ENCODE measurements at places on chromosomes 1 and 21. TPM values are rescaled to one million over a fixed set of nuclear protein-coding genes. Genes with fewer than 3 reads are reported as not detected.

The ATAD3C gene
- 0.38 TPM for polyA plus RNA-seq

The PYHIN1 gene
- polyA plus RNA-seq, result not detected

The DLGAP3 gene
- polyA plus RNA-seq, result 0.15 TPM

The AGT gene
- polyA plus RNA-seq, result 0.39 TPM

The TAS1R1 gene
- polyA plus RNA-seq, result not detected

The CD5L gene
- polyA plus RNA-seq, result not detected

The FCGR3A gene
- not detected for polyA plus RNA-seq

The MASP2 gene
- not detected for polyA plus RNA-seq

The ASTN1 gene
- polyA plus RNA-seq, result 0.29 TPM

The ECM1 gene
- 20.2 TPM for polyA plus RNA-seq

The PRAMEF33 gene
- polyA plus RNA-seq, result not detected

The ANGPTL7 gene
- polyA plus RNA-seq, result 0.08 TPM

The SPATA45 gene
- polyA plus RNA-seq, result 0.24 TPM

The CEP104 gene
- 22.7 TPM for polyA plus RNA-seq

The NLRP3 gene
- polyA plus RNA-seq, result 0.87 TPM

The HORMAD1 gene
- not detected for polyA plus RNA-seq

The SLC37A1 gene
- 2.8 TPM for polyA plus RNA-seq

The PTGFR gene
- polyA plus RNA-seq, result 3.6 TPM

The FNDC5 gene
- polyA plus RNA-seq, result 0.59 TPM

The ARTN gene
- 0.26 TPM for polyA plus RNA-seq

The KIAA1614 gene
- polyA plus RNA-seq, result 1.2 TPM
